ENCODE measurements at places on chromosomes 1 and 21.

- no peaks in the 10 kb centered on the region for H3K4me1 ChIP-seq
- no peaks in the 10 kb centered on the region for H3K27me3 ChIP-seq
- DNase-seq: no peak
- no peak overlapping the region for H3K4me3 ChIP-seq
- H3K36me3 ChIP-seq: no peaks in the 10 kb centered on the region
Measured at GRCh38 chr1:64490213-64490818, 20.4 kb downstream of the CACHD1 start.

- no peak overlapping the region for H3K4me3 ChIP-seq
- H3K36me3 ChIP-seq: no peaks in the 10 kb centered on the region
- no peaks in the 10 kb centered on the region for H3K27me3 ChIP-seq
- H3K27ac ChIP-seq: no peak overlapping the region
- peaks cover 27% of the 10 kb centered on the region for H3K4me1 ChIP-seq
Measured at GRCh38 chr1:64984106-64984505, 17.8 kb upstream of the JAK1 start.

- no peak overlapping the region for H3K27ac ChIP-seq
- no peaks in the 10 kb centered on the region for H3K36me3 ChIP-seq
- DNase-seq: no peak
- H3K27me3 ChIP-seq: no peaks in the 10 kb centered on the region
- no peak overlapping the region for H3K4me3 ChIP-seq
Measured at GRCh38 chr1:178339834-178340233, 156.9 kb downstream of the CLEC20A start.

GRCh38 chr1:42931911-42932422 lies 26.7 kb downstream of the SLC2A1 start:
- no peak overlapping the region for H3K4me3 ChIP-seq
- no peak for DNase-seq
- H3K36me3 ChIP-seq: peaks cover 68% of the 10 kb centered on the region

DNA sequence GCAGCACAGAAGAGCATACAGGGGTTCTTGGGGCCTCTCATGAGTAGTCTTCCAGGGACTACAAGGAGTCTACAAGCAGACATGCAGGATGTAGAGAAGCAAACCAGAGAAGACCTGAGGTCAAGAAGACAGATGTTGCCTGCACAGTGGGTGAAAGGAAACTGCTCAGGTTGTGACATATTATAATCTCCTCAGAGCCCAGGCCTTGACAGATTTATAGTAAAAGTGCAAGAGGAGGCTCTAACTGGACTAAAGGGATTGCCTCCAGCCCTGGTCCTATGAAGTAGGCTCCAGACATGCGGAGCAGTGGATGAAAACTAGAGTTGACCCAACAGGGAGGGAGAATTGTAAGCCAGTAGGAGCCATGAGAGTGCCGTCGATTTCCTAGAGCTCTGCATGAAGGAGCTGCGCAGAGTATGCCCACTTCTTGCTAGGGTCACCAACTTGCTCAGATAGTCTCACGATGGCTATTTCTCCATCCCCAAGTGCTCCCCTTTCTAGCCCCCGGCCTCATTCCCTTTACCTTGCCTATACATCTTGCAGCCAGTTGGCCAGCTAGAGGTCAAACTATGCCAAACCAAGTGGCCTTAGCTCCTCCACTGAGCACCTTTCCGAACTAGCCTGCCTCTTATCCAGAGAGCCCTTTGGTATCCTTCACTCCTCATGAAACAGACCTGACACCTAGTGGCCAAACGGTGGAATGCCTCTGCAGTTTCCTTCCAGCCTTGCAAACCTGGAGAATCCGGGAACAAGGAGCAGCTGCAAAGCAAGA lies 36.2 kb upstream of the IPO9 start:
- DNase-seq: peak; percentile 48
- no peak overlapping the region for H3K4me3 ChIP-seq
- no peaks in the 10 kb centered on the region for H3K27me3 ChIP-seq
- peaks cover 25% of the 10 kb centered on the region for H3K4me1 ChIP-seq
- no peak overlapping the region for H3K27ac ChIP-seq

Data from keratinocyte (primary cell).